ENCODE measurements at places on chromosomes 1 and 21.

GRCh38 chr1:213119794-213120193 is 68.8 kb downstream of the RPS6KC1 start:
- no peak for DNase-seq

DNA sequence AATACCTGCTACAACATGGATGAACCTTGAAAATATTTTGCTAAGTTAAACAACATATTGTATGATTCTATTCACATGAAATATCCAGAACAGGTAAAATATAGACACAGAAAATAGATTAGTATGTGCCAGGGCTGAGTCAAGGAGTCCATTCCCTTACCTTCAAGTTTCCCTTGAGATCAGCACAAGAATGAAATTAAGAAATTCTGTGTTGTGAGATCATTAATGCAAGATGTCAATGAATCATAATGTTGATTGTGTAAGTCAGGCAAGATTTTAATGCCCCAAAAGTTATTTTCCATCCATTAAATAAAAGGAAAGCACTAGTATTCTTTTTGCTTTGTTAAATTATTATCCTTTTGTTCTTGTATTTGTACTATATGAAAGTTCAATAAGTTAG is 139.4 kb downstream of the MRPL39 start:
- no peak for DNase-seq

DNA sequence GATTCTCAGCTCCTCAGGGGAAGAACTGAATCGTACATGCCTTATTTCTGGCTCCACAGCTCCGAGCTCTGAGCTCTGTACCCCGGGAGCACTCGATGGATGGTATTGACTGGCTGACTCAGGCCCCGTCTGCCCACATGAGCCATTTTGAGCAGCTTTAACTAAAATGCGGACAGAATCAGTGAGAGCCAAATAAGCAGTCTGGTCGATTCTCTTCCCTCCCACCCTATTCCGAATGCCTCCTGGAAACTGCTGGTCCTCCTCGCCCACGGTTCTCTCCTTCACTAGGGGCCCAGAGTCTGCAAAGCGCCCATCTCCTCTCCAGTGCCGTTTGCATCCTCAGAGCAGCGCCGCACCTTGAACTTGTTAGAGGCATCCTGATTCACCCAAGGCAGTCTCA is 125.9 kb upstream of the IRF2BP2 start:
- DNase-seq, result no peak

GRCh38 chr1:221456918-221457317 is 285.0 kb downstream of the DUSP10 start:
- DNase-seq, result no peak

- no peak for DNase-seq
Measured at GRCh38 chr1:245195398-245195797, 40.6 kb downstream of the KIF26B start.

- no peak for DNase-seq
Measured at GRCh38 chr1:38611664-38612211, 247.8 kb downstream of the RRAGC start.

DNA sequence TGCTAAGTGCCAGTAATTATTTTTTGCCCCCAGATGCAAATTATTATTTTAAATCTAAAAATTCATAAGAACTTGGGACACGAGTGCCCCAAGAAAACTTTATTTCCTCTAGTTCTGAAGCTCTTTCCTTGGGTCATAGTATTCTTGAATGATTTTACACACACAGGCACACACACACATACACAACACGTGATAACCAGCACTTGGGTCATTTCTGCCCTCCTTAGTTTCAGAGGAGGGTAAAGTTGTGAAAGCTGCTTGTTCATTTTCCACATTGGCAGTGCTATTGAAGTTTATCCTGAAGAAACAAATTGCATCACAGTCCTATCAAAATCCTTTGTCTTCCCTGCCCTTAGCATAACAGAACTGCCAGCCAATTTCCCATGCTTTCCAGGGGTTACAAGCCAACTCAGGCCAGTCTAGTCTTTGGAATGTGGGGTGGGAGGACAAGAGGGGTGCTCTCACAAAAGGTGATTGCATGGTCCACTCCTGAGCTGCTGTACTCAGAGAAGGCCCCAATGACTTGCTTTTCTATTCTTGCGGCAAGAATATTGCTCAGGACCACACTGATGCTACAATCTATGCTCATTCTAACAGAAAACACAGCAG is 98.5 kb upstream of the POGK start:
- DNase-seq, result no peak

DNA sequence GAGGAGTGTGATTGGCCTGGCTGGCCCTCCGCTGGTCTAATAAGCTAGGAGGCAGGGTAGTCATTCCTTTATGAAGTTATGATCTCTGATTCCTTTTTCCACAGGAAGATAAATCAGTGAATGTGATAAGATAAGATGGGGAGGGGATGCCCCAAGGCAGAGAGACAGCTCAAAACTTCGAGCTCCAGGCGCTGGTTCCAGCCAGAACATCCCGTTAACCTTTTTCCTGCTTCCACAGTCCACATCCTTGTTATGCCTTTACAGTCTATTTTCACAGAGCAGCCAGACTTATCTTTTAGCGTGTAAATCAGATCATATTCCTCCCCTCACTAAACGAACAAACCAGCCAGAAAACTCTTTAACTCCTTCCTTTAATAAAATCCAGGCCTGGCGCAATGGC is 38.5 kb upstream of the BMP8B start:
- DNase-seq, result no peak

GRCh38 chr1:92536211-92536979 is 49.7 kb upstream of the GFI1 start:
- no peak for DNase-seq

GRCh38 chr1:10122926-10123325 is 87.4 kb upstream of the KIF1B start:
- no peak for DNase-seq

- no peak for DNase-seq
Measured at GRCh38 chr1:170601866-170602265, 62.1 kb upstream of the PRRX1 start.

GRCh38 chr1:71521655-71522264 is 440.9 kb upstream of the ZRANB2 start:
- DNase-seq, result no peak

DNA sequence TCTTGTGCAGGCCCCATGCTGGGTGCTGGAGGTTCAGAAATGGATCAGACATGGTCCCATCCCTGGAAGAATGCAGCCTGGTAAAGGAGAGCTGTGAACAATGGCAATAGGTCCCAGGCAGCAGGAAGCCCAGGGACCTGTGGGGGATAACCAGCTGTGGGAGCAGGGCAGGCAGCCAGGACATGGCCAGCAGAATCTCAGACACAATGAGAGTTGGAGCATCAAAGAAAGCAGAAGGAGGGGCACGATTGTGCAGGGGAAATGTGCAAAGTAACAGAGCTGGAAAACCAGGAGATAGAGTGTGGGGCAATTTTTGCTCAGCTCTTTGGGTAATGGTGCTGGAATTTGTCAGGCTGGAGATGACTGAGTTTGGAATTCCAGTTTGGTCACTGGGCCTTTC is 44.3 kb downstream of the C8B start:
- DNase-seq, result no peak

Measured in activated T-helper 9 cell treated with anti-CD3 and anti-CD28 coated beads, Interleukin-2, amount 50 U/mL, for 16 hours (primary cell).